ENCODE measurements at places on chromosomes 1 and 21. TPM values are rescaled to one million over a fixed set of nuclear protein-coding genes. Genes with fewer than 3 reads are reported as not detected.
A peak's percentile ranks its signal among the peaks of the same experiment; 100 is the strongest.

GRCh38 chr1:246161626-246162025 lies 345.5 kb downstream of the SMYD3 start:
- peak; percentile 86 for DNase-seq

GRCh38 chr1:114319418-114319817 lies 165.7 kb upstream of the SYT6 start:
- peak; percentile 76 for DNase-seq

Gene BTBD19
- total RNA-seq = 8.0 TPM

DNA sequence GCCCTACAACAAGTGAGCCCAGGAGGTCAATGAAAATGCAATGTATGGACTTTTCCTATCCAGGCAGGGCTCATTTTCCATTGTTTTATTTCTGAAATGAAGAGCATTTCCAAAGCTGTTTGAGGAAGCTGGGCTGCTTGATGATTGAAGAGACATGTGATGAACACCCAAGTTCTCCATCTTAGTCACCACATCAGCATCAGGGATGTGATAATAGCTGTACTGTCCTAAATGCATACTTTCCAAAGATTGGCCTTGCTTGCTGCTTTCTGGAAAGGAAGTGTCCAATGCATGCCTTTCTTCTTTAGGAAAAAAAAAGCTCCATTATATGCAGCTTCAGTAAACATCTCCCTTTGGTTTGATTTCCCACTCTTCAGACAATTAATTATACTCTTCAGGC lies 425.9 kb upstream of the RUNX1 start:
- DNase-seq = peak; percentile 52

Gene EXO1
- 6.2 TPM for total RNA-seq

Gene ADGRB2
- 3.9 TPM for total RNA-seq

- no peak for DNase-seq
Measured at GRCh38 chr1:193210996-193211395, 24.6 kb upstream of the B3GALT2 start.

Gene LINGO4
- not detected for total RNA-seq

Gene RAB42
- total RNA-seq = 6.1 TPM

DNA sequence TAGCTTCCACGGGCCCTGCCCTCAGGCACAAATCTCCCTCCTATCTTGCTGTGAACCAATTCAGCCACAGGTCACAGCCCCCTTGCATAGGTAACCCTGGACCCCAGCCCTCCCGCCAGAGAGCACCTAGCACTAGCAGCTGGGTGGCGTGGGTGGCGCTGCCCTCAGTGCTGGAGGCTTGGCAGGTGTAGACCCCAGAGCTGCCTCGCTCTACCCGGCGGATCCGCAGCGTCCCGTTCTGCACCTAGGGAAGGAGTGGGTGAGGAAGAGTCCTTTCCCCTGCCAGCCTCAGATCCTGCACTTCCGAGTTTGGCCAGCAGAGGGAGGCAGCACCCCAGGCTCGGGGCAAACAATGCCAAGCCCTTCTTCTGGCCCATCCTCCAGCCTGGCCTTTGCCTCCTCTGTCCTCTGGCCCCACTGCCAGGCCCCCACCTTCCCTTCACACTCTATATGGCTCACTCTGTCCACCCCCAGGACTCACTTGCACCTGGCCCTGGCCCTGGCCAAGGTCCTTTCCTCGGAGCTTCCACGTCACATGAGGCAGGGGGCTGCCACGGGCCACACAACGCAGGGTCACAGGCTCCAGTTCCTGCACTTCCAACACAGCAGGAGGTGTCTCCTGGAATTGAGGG lies 9.0 kb downstream of the IGSF9 start:
- DNase-seq = peak; percentile 61

DNA sequence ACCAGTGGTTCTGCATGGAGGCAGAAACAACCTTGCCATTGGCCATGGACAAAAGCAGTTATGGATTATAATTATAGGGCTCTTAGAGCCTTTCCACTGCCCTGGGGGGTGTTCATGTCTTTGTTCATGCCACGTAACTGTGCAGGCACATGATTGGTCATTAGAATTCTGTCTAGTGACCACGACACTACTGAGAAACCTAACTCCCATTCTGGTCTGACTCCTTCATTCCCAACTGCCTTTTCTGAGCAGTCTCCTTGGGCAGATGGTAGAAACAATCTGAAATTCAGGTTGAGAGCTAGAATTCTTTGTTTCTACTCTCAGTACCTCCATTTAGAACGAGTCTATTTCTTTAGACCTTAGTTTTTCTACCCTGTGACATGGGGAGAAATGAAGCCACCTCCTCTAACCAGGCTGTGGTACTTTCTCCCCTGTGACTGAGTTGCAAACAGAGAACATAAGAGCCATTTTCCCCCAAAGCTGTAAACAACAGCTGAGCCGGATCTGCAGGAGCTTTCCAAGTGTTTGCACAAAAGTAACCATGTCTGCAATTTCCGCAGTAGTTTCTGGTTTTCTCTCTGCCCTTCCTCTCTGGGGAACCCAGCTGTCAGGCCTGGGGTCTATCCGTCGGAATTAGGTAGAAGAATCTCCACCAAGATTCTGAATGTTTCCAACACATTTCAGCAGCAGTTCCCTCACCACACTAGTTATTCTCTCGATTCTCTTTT lies 37.7 kb upstream of the IPO9 start:
- DNase-seq = no peak

DNA sequence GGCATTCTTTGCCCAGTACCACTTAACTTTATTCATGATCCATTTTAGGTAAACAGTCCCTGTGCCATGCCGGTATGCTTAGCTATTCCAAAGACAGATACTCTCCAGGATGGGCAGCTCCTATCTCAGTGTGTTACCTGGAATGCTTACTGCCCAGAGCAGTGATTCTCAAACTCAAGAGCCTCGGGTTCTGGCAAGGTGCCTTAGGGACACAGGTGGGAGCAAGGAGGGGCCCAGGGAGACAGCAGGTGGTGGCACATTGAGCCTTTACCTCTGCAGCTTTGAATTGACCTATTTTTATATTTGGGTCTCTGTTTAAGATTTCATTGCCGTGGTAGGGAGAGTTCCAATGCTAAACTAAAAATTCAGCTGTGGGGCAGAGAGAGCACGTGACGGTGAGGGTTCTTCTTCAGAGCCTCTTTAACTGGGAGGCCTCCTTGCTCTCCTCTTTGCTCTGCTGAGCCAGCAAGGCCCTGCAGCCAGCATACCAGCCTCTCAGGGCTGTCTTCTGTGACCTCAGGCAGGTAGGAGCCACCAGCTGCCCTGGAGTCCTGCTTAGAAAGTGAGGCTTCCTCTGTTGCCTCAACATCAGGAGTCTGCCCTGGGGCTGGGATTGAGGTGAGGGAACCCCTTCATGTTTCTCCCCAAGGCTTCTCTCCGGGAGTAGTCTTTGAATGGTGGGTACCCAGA lies 20.2 kb downstream of the PHGDH start:
- DNase-seq = no peak

- no peak for DNase-seq
Measured at GRCh38 chr1:238537641-238538040, 646.9 kb upstream of the ZP4 start.

GRCh38 chr1:110258734-110259133 lies 48.6 kb downstream of the KCNC4 start:
- peak; percentile 32 for DNase-seq

- DNase-seq = peak; percentile 45
Measured at GRCh38 chr1:205012391-205013140, 30.4 kb upstream of the CNTN2 start.

DNA sequence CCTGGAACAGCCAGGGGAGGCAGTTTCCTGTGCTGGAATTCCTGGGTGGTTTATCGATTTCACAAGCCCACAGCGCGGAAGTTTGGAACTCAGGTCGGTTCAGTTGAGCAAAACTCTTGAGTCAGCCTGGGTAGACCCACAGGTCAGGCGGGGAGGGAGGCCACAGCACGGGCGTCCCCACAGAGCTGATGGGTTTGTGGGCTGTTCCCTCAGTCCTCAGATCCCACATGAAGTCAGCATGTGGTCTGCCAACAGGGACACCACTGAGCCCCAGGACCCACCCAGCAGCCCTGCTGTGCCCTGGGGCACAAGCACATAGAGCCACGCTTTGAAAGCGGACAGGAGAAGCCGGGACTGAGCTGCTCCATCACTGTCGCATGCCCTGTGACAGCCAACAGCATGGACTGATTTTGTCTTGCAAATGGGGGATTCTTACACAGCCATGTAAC lies 17.4 kb downstream of the BMP8A start:
- no peak for DNase-seq

Gene ZNF691
- 13.0 TPM for total RNA-seq

DNA sequence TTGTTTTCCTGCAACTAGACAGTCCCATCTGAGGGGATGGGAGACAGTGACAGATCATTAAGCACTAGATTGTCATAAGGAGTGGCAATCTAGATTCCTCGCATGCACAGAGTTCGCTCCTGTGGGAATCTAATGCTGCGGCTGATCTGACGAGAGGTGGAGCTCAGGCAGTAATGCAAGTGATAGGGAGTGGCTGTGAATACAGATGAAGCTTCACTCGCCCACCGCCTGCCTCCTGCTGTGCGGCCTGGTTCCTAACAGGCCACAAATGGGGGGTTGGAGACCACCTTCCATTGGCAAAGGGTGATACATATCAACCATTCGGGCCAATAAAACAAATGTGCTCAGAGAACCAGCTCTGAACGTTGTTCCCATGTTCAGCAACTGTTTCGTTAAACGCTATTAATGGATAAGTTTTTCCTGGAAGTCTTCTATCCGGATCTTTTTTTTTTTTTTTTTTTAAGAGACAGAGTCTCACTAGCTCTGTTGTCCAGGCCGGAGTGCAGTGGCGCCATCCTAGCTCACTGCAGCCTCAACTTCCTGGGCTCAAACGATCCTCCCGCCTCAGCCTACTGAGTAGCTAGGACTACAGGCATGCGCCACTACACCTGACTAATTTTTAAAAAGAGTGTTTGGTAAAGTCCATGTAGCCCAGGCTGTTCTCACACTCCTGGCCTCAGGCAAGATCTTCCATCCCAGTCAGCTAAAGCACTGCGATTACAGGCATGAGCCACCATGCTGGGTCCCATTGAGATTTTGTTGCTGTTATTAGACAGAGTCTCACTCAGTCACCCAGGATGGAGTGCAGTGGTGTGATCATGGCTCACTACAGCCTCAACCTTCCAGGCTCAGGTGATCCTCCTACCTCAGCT lies 8.7 kb upstream of the RSRP1 start:
- DNase-seq = no peak

Gene SPATA45
- total RNA-seq = not detected

GRCh38 chr21:41868062-41868710 lies 11.0 kb downstream of the PRDM15 start:
- DNase-seq = peak; percentile 72

Gene PDE9A
- total RNA-seq = not detected

GRCh38 chr1:67635055-67635809 lies 49.8 kb upstream of the GADD45A start:
- DNase-seq = no peak

Gene TFB2M
- total RNA-seq = 20.6 TPM

DNA sequence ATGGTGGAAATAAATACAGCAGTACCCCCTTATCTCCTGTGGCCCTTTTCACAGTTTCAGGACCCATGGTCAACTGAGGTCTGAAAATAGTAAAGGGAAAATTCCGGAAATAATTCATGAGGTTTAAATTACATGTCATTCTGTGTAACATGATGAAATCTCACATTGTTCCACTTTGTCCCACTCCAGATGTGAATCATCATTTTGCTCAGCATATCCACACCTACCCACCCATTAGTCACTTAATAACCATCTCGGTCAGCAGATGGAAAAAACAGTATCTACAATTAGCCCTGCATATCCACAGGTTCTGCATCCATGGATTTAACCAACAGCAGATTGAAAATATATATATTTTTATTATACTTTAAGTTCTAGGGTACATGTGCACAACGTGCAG lies 86.9 kb upstream of the GORAB start:
- DNase-seq = peak; percentile 94

DNA sequence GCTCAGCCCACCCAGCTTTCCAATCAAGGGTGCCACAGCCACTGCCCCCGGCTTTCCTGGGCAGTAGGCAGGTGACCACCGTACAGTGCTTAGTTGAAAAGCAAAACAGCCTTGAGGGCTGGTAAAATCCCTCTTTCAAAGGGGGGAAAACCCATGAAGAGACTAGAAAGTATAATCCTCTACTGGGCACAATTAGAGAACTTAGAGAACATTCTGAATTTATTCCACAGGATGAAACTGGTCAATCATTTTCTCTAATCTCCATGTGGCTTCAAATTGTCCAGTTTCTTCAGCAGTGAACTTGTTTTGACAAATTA lies 15.3 kb upstream of the LRRC47 start:
- no peak for DNase-seq

DNA sequence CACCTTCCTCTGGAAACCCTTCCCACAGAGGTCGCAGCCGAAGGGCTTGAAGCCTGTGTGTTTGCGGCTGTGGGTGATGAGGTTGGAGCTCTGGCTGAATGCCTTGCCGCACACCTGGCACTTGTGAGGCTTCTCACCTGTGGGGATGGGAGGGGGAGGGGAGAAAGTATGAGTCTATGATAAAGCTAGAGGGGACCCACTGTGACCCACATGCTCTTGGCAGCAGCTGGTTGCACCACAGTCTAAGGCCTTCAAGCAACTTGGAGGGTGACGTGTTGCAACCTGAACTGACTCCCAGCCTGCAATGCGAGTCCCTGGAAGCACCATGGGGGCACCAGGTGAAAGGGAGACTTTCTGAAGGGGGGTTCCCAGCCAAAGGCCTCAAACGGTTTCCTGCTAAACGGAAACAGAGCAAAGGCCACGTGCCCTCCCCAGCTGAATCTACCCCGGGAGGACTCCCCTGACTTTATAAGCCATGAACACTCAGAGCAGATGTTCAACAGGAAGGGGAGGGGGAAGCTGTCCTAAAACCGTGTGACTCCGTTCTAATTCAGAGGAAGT lies 10.6 kb downstream of the GFI1 start:
- no peak for DNase-seq

Gene PTGS2
- total RNA-seq = 69.3 TPM

DNA sequence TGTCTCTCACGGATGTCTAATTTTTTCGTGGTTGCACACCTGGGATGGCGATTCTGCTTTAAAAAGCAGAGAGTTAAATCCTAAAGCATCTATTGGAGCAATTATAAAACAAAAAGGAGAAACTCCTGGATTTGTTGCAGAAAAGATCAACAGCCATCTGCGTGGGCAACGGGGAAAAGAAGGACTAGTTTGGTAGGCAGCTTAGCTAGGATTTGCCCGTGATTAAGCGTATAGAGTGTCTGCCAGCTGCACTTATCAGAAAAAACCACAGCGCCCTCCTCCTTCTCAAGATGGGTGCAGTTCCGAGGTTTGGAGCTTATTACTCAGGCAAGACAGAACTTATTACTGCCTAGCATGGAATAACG lies 526 bp upstream of the SLC25A24 start:
- DNase-seq = peak; percentile 93

- DNase-seq = no peak
Measured at GRCh38 chr1:60090655-60091054, 17.1 kb upstream of the C1orf87 start.
